ENCODE measurements at places on chromosomes 6 and 20. TPM values are rescaled to one million over a fixed set of nuclear protein-coding genes. Genes with fewer than 3 reads are reported as not detected.

The SIRPB2 gene
- not detected for total RNA-seq

The EYA2 gene
- total RNA-seq = 0.55 TPM

The SNAP25 gene
- total RNA-seq = not detected

The HDGFL1 gene
- total RNA-seq = not detected

The PLCB4 gene
- total RNA-seq = 87.4 TPM

The C20orf144 gene
- 0.13 TPM for total RNA-seq

The UBE2C gene
- 43.9 TPM for total RNA-seq

The OR12D2 gene
- not detected for total RNA-seq

The PRICKLE4 gene
- total RNA-seq = not detected

The LRRC73 gene
- total RNA-seq = 0.95 TPM

The ZNF831 gene
- not detected for total RNA-seq

The LY6G6D gene
- not detected for total RNA-seq

GRCh38 chr6:29834564-29835436 lies 7.2 kb downstream of the HLA-G start:
- H3K4me3 ChIP-seq = no peak overlapping the region
- peak; percentile 15 for DNase-seq
- H3K4me1 ChIP-seq = no peaks in the 10 kb centered on the region
- peaks cover 55% of the 10 kb centered on the region for H3K27me3 ChIP-seq
- no peak overlapping the region for H3K27ac ChIP-seq
- no peaks in the 10 kb centered on the region for H3K36me3 ChIP-seq

DNA sequence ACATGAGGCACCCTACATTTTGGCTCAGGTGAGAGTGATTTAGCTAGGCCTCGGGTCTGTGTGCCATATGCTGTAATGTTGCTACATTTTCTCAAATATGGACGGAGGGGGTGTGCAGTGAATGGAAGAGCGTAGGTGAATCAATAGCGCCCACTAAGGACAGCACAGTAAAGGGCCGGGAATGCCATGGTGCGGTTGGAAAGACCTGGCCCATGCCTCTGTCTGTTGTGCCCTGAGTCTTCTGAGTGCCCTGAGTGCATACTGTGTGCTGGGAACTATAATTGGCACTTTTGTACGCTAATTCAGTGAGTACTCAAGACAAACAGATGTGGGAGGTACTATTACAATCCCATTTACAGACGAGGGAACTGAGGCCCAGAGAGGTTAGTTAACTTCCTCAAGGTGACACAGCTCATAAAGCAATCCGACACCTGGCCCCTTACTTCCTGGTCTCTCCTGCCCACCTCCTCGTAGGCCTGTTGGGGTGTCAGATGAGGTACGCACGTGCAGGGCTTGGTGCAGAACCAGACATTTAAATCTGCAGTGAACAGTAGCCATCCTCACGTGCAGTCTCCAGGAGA lies 17.3 kb downstream of the SLC22A1 start:
- peaks cover 44% of the 10 kb centered on the region for H3K4me1 ChIP-seq
- no peak for DNase-seq
- H3K4me3 ChIP-seq = peak overlapping the region; percentile 77
- 0 out of 2 replicates have a peak, but pooled peaks cover 4% of the 10 kb centered on the region for H3K27me3 ChIP-seq

DNA sequence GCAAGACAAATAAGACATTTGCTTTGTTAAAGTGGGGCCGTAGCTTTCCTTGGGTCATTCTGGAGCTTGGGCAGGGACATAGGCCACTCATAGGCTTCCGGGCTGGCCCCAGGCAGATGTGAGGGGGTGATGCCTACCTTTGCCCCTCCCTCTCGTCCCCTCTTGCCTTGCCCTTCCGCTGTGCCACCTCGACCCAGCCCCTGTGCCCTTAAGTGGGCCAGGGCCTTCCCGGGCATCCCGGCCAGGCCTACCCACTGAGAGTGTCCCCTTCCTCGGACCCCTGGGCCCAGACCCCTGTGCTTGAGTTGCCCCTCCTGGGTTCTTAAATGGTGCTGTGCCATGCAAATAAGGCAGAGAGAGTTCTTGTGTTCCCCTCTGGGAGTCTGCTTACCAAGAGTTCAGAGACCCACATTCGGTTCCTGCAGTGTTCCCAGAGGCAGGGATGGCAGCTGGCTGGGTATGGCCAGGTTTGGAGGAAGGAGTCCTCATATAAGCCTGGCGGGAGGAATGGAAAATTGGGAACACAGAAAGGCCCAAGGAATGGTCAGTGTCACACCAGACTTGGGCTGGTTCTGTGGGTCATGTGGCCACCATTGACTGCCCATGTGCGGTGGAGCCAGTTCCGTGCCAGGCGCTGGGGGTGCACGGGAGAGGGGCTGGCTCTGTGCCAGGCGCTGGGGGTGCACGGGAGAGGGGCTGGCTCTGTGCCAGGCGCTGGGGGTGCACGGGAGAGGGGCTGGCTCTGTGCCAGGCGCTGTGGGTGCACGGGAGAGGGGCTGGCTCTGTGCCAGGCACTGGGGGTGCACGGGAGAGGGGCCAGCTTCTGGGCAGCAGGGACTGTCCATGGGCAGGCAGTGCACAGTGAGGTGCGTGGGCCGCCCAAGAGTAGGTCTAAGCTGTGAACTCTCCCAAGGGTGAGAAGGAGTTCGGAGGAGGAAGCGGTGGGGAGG lies 173.5 kb upstream of the SNX9 start:
- DNase-seq = no peak
- peaks cover 7% of the 10 kb centered on the region for H3K4me1 ChIP-seq
- no peaks in the 10 kb centered on the region for H3K36me3 ChIP-seq
- no peak overlapping the region for H3K4me3 ChIP-seq

DNA sequence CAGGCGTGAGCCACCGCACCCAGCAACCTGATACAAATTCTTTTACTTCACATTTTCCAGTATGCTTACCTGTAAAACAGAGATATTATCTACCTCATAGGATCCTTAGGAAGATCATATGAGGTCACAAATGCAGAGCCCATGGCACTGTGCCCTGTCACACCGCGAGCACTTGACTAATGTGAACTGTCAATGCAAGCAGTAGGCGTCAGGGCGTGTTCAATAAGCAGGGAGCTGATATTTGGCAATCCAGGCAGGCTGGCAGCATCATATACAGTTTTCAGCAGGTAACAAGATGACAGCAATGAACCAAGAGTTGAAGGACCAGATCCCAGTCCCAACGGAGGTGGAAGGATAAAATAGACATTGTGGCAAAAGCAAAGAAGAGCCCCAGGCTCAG lies 14.6 kb upstream of the ARID1B start:
- DNase-seq = no peak
- peaks cover 9% of the 10 kb centered on the region for H3K27me3 ChIP-seq
- peaks cover 2% of the 10 kb centered on the region for H3K4me1 ChIP-seq
- peaks cover 6% of the 10 kb centered on the region for H3K36me3 ChIP-seq

GRCh38 chr20:3229158-3229557 lies 9.8 kb downstream of the SLC4A11 start:
- peaks cover 11% of the 10 kb centered on the region for H3K4me1 ChIP-seq
- H3K4me3 ChIP-seq = no peak overlapping the region
- no peak overlapping the region for H3K27ac ChIP-seq
- no peak for DNase-seq
- H3K27me3 ChIP-seq = peaks cover 2% of the 10 kb centered on the region
- H3K36me3 ChIP-seq = no peaks in the 10 kb centered on the region

GRCh38 chr6:38345586-38345985 lies 294.1 kb downstream of the BTBD9 start:
- peaks cover 60% of the 10 kb centered on the region for H3K4me1 ChIP-seq
- H3K36me3 ChIP-seq = no peaks in the 10 kb centered on the region
- H3K27ac ChIP-seq = peak overlapping the region; percentile 57
- H3K4me3 ChIP-seq = no peak overlapping the region
- H3K27me3 ChIP-seq = no peaks in the 10 kb centered on the region
- no peak for DNase-seq

DNA sequence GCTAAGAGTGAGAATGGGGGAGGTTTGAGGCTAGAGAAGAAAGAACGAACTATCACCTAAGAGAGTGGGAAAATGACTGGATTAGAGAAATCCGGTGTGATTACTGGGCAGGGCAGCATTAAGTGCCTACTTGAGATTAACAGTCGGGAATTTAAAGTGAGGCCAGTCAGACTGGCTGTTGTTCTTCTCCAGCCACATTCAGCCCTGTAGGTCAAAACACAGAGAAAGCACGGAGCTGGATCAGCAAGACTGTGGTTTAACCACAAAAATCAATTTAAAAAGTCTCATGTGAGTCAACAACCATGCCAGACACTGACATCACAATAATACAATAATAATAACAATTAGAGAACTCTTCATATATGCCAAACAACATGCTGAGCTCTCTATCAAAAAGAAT lies 301.9 kb upstream of the SGK1 start:
- no peaks in the 10 kb centered on the region for H3K36me3 ChIP-seq
- H3K27ac ChIP-seq = no peak overlapping the region
- H3K4me1 ChIP-seq = peaks cover 34% of the 10 kb centered on the region
- no peak overlapping the region for H3K4me3 ChIP-seq
- peaks cover 3% of the 10 kb centered on the region for H3K27me3 ChIP-seq

GRCh38 chr6:33417128-33417902 lies 592 bp downstream of the CUTA start:
- peaks cover 77% of the 10 kb centered on the region for H3K4me1 ChIP-seq
- peaks cover 45% of the 10 kb centered on the region for H3K36me3 ChIP-seq
- H3K27ac ChIP-seq = peak overlapping the region; percentile 100
- peak overlapping the region; percentile 98 for H3K4me3 ChIP-seq

DNA sequence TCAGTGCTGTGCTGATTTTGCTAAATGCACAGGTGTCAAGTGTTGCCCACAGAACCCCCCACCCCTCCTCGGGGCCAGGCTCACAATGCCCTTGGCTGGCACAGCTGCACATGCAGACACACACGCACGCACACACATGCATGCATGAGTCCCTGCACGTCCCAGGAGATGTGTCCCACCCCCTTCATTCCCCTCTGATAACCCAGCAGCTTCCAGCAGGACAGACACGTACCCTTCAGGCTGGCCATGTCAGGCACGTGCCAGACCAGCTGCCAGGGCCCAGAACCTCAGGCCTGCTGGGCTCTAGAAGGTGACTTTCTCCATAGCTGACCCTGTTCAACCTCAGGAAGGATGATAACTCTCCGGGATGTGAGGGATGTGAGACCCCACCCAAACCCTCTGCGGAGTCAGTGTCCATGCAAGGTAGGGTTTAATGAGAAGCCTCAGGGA lies 44.4 kb downstream of the MRPL14 start:
- H3K4me1 ChIP-seq = no peaks in the 10 kb centered on the region
- H3K27me3 ChIP-seq = no peaks in the 10 kb centered on the region
- H3K36me3 ChIP-seq = no peaks in the 10 kb centered on the region
- H3K4me3 ChIP-seq = no peak overlapping the region
- no peak for DNase-seq

GRCh38 chr6:33177552-33178446 lies 14.5 kb downstream of the COL11A2 start:
- peaks cover under 1% of the 10 kb centered on the region for H3K4me1 ChIP-seq
- H3K36me3 ChIP-seq = peaks cover 2% of the 10 kb centered on the region
- H3K27ac ChIP-seq = no peak overlapping the region
- no peak overlapping the region for H3K4me3 ChIP-seq

GRCh38 chr6:98142839-98143238 lies 691.5 kb upstream of the POU3F2 start:
- H3K27me3 ChIP-seq = no peaks in the 10 kb centered on the region
- H3K4me3 ChIP-seq = no peak overlapping the region
- DNase-seq = no peak

- peak overlapping the region; percentile 84 for H3K27ac ChIP-seq
- no peak for DNase-seq
- peaks cover 43% of the 10 kb centered on the region for H3K4me1 ChIP-seq
- no peak overlapping the region for H3K4me3 ChIP-seq
Observed at GRCh38 chr6:35679399-35679798, 9.3 kb downstream of the FKBP5 start.

- H3K4me1 ChIP-seq = peaks cover 13% of the 10 kb centered on the region
- DNase-seq = no peak
- no peaks in the 10 kb centered on the region for H3K36me3 ChIP-seq
- no peak overlapping the region for H3K27ac ChIP-seq
- H3K27me3 ChIP-seq = peaks cover 11% of the 10 kb centered on the region
- H3K4me3 ChIP-seq = no peak overlapping the region
Observed at GRCh38 chr20:41622584-41622983, 4.4 kb upstream of the CHD6 start.

GRCh38 chr20:13814672-13815071 lies 29.8 kb downstream of the NDUFAF5 start:
- peaks cover 8% of the 10 kb centered on the region for H3K36me3 ChIP-seq
- no peaks in the 10 kb centered on the region for H3K27me3 ChIP-seq
- DNase-seq = no peak
- no peak overlapping the region for H3K27ac ChIP-seq
- H3K4me1 ChIP-seq = peaks cover 17% of the 10 kb centered on the region
- H3K4me3 ChIP-seq = no peak overlapping the region

- H3K36me3 ChIP-seq = 0 out of 2 replicates have a peak, but pooled peaks cover 5% of the 10 kb centered on the region
- H3K4me3 ChIP-seq = no peak overlapping the region
- no peak for DNase-seq
- peak overlapping the region; percentile 31 for H3K27ac ChIP-seq
Observed at GRCh38 chr20:4961746-4962145, 39.6 kb downstream of the SLC23A2 start.

DNA sequence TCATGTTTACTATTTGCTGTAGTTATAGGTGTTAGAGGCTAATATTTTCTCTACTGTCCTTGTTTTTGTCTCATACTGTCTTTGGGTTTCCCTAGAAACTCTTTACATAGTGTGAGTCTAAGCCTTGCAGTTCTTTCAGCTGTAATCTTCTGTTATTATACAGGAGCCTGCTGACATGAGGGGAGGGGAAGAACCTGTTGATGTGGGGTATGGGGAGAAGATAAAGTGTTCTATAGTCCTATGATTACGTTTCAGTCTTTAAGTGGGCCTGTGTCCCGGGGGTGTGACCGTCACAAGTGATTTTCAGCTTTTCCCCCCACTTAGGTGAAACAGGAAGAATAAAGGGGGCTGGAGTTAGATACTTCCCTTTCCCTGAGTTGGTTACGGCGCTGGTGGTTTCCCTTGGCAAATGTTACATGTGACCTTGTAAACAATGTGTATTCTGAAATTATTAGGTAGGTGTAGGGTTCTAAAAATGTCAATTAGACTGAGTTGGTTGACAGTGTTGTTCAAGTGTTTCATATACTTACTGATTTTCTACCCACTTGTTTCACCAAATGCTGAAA lies 41.3 kb downstream of the REV3L start:
- H3K27ac ChIP-seq = no peak overlapping the region
- H3K4me1 ChIP-seq = peaks cover 33% of the 10 kb centered on the region
- DNase-seq = no peak

- peaks cover 62% of the 10 kb centered on the region for H3K4me1 ChIP-seq
- peak; percentile 64 for DNase-seq
- H3K27me3 ChIP-seq = no peaks in the 10 kb centered on the region
- H3K4me3 ChIP-seq = peak overlapping the region; percentile 41
- H3K36me3 ChIP-seq = peaks cover 7% of the 10 kb centered on the region
Observed at GRCh38 chr20:2385026-2385425, 4.3 kb downstream of the TGM6 start.

DNA sequence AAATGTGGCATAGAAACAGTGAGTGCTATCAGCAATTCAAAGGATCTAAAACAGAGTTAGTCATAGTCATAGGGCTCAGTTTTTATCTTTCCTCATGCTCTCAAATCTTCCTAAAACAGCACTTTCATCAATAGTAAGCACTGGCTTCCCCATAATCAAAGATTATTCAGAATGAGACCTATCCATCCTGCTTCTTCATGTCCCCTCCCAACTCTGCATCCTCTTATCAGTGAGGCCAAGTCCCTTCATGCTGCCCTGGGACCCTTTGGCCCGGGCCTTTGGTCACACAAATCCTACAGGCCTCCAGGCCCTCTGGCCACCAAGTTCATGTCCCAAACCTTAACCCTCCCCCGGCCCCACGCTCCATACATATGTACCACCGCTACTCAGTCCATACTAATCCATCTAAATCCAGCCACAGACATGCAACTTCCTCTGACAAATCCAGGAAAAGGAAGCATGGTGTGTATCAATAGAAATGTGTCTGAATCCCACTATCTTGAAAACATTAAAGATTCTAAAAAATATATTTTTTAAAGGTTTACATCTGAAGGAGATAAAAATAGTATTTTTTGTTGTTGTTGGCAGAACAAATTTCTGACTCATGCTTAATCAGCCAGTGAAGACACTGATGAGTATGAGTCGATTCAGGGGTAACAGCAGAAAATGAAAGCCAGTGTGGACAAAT lies 143.5 kb downstream of the PDE7B start:
- peak overlapping the region; percentile 98 for H3K27ac ChIP-seq
- H3K36me3 ChIP-seq = peaks cover 20% of the 10 kb centered on the region
- H3K4me3 ChIP-seq = peak overlapping the region; percentile 80

Data from HFFc6 (cell line).